ENCODE measurements at places on chromosomes 7 and 10. TPM values are rescaled to one million over a fixed set of nuclear protein-coding genes. Genes with fewer than 3 reads are reported as not detected.

SGCE gene
- total RNA-seq = 104 TPM

ZKSCAN5 gene
- total RNA-seq = 8.6 TPM

COL13A1 gene
- 0.17 TPM for total RNA-seq

SPDYE11 gene
- total RNA-seq = not detected

PCLO gene
- 0.34 TPM for total RNA-seq

EPHB6 gene
- total RNA-seq = 19.6 TPM

TMEM184A gene
- total RNA-seq = 0.17 TPM

GPR15LG gene
- total RNA-seq = not detected
